Mesendoderm (in vitro differentiated cells): ENCODE measurements at places on chromosomes 4 and X.

DNA sequence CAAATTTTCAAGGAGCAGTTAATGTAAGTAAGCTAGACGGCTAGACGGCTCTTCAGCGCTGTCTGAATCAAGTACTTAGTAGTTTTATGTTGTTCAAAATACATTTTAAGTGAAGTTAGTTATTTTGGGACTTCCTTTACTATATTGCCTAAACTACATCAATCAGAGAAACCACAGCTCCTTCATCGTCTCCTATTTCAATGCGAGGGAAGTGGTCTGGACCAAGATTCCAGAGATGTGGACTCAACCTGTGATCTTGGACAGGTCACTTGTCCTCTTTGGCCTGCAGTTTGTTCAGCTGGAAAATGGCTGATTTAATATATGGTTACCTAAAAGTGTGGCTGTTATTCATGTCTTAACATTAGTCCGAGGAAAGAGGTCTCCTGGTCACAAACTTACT is 10.6 kb downstream of the ING2 start:
- no peak for DNase-seq

GRCh38 chrX:154036513-154036912 is 16.8 kb upstream of the IRAK1 start:
- no peak for DNase-seq

DNA sequence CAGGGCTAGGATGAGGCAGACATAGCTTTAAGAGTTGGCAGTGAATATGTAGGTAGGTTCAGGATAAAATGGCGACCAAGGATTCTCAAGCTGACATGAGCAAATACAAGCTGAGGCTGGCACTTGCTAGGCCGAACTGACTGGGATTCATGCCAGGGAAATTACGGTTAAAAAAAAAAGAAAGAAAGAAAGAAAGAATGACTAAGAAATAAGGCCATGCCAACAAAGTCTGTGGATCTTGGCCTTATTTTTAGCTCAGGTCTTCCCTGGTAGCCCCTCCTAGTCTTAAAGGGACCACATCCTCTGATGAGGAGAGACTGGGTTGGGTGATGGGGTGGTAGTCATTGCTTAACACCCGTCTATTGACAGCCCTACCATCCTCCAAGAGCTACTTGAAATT is 64.4 kb upstream of the KLHL13 start:
- DNase-seq = no peak

DNA sequence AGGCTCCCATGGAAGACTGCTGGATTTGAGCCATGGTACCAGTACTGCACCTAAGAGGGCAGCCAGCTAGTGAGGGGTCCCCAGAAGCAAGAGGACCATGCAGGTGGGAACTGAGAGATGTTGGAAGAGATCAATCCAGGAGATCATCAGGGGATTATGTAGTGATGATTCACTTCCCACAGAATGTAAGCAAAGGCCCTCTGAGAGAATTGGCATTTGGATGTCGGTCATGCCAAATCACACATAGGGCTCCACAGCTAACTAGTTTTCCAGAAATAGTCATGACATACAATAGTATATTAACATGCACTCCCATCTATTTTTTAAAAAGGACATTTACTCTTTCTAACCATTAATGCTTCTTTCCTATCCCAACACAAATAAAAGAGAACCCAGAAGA is 112.5 kb downstream of the RASGEF1B start:
- no peak for DNase-seq

DNA sequence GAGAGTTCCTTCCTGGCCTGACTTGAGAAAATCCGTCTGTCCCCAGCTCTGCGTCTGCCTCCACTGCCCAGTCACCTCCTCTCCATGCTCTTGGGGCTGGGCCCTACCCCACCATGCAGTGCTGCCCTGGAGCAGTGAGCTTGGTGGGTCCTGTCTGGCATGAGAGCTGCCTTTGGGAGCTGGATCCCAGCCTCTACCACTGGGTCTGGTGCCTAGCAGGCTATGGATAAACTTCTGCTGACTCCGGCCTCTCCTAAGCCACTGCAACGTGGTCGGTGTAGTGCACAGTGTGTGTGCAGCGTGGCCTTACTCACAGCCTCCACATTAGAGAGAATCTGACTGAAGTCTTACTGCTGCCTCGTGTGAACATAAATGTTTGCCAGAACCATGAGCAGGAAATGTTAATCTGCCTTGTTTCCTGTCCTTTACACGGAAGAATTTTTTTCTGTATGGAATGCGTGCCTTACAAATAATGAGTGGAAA is 47.6 kb downstream of the HTT start:
- no peak for DNase-seq

GRCh38 chr4:54961357-54961975 is 163.9 kb downstream of the KDR start:
- DNase-seq = peak; percentile 43

GRCh38 chr4:100189820-100190642 is at the start of gene DDIT4L:
Gene DDIT4L (minus strand): TSS chr4:100190468. CDS start chr4:100189983, 485 bp downstream.
- DNase-seq = peak; percentile 69

- DNase-seq = no peak
Observed at GRCh38 chrX:5780821-5781220, 447.8 kb downstream of the NLGN4X start.

DNA sequence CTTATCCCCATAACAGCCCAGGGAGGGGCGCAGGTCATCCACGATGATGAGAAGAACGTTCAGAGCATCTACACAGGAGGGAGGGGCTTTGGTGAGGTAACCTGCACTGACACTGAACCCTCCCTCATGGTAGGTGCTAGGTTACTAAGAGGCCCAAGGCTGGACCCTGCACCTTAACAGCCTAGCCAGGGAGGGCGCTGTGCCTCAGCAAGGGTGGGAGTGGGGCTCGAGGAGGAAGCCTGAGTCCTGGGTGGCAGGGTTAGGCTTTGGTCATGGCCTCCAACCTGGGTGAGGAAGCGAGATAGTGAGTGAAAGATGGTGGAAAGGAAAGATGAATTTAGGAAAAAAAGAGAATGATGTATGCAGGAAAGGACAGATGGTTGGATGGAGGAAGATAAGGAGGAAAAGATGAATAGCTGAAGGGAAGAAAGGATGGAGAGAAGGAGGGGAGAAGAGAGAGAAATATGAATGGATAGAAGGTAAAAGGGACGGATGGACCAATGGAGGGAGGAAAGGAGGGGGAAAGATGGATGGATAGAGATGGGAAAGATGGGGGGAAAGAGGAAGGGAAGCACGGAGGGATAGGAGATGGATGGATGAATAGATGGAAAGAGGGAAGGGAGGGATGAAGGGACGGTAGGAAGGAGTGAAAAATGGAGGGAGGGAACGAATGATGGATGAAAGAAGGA is 736 bp downstream of the IDS start:
- peak; percentile 82 for DNase-seq

GRCh38 chr4:77699731-77700210 is 94.2 kb downstream of the CXCL13 start:
- DNase-seq = peak; percentile 93

- DNase-seq = no peak
Observed at GRCh38 chr4:27000820-27001219, 140.2 kb downstream of the STIM2 start.

DNA sequence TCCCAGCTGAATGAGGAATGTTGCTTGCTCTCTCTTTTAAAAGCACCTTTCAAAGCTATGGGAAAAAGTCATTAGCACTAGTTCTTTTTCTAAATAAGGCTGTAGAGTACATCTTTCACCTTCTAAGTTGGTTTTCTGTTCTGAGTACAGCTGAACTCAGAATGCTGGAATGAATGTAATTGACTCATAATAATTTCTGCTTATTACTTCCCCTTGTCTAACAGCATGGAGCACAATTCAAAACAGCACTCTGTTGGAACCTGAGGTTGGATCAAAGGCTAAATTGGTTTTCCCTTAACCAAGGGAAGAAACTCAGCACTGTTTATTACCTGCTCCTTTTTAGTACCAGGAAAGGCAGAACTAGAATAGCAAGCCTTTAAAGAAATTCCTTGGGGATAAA is 33.5 kb upstream of the CYP2U1 start:
- no peak for DNase-seq

- DNase-seq = no peak
Observed at GRCh38 chr4:94237271-94237670, 29.6 kb downstream of the SMARCAD1 start.

DNA sequence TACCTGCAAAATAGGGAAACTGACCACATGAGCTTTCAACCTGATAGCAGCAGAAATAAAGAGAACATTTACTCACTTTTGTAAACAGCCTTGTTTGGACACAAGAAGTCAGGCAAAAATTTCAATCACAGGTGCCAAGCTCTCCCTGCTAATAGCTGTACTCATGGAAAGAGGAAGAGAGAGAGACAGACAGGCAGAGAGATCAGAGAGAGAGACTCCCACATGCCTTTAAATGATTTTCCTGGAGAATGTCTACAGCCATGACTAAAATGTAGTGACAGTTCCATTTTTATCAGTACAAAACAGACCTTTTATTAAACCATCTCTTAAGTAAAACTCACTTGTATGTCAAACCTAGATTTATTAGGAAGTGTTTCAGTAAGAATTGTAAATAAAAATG is 752.9 kb downstream of the TRAM1L1 start:
- DNase-seq = no peak
